Activated CD4-positive, alpha-beta T cell treated with anti-CD3 and anti-CD28 coated beads, Interleukin-2, amount 10 ng/mL, durations not matched to agents 24 days and 14 days (primary cell): ENCODE measurements at places on chromosomes 3 and 15. TPM values are rescaled to one million over a fixed set of nuclear protein-coding genes. Genes with fewer than 3 reads are reported as not detected.

CCR4 gene
- total RNA-seq: 86.6 and 88.9 TPM in 2 replicates

ADAMTSL3 gene
- total RNA-seq: not detected in 2 replicates

DNA sequence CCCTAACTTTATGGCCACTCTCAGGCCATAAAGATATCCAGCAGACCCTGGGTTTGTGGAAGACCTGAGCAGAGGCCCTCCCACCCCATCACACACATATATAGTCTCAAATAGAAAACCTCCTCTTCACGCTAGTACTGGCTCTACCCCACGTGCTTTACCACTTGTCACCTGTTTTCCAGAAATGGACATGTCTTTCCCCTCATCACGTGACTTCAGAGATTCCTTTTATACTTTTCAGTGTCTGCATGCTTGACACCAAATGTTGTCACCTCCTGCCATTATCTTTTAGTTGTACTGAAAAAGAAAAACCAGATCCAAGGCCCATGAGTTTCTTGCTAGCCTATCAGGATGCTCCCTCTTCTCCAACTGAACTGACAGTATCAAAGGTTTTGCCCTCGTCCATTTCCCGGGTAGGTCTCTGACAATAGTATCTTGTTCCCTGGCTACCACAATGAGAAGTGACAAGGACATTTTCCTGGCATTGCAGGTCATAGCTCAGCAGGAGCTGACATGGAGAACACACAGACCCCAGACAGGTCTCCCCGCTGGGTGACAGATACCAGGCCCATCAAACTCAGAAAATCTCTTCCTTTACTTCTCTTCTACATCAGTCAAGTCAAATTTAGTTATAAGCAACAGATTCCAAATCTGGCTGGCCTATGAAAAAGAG lies 650.0 kb upstream of the CFAP20DC start:
- DNase-seq: no peak

DNA sequence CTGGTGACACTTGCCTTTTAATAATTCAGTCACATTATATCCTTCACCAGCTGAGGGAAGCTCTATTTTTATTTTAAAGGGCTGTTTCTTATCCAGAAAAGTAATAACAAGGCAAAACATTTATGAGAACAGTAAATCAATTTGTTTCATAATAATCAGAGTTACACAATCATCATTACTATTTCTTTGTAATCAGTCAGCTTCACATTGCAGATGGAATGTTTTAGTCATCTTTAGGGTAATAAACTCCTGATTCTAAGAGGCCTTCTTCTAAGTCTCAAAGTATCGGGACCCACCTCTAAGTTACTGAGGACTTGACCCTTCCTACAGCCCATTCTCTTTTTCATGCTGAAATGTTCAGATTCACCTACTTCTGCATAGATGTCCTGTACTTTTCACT lies 298.3 kb upstream of the TGFBR2 start:
- no peak for DNase-seq

DNA sequence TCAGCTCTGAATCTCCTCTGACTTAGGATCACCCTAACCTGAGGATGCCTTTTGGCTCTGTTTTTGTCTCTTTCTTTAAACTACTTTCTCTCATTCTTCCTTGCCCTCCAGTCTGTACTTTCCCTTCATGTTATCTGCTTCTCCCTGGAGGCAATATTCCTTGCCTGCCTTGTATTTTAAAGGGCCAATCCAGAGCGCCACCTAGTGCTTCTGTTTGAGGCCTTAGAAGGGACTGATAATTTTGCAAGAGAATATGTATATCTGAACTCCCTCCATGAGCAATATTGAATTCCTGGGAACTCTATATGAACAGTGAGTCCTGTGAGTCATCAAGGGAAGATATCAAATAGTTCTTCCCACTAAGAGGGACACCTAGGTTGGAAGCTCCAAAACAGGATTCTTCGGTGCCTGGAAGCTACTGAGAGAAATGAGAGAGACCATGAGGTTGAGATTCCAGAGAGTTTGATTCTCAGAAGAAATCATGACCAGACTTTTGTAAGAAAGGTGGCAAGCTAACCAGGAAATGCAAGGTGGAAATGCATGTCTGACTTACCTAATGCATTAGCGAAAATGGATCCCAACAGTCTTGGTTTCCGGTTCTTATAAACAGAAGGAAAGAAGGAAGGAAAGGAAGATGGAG lies 203.8 kb upstream of the CD96 start:
- DNase-seq: peak; percentile 84

EIF5A2 gene
- total RNA-seq: 8.7 and 9.7 TPM in 2 replicates

DNA sequence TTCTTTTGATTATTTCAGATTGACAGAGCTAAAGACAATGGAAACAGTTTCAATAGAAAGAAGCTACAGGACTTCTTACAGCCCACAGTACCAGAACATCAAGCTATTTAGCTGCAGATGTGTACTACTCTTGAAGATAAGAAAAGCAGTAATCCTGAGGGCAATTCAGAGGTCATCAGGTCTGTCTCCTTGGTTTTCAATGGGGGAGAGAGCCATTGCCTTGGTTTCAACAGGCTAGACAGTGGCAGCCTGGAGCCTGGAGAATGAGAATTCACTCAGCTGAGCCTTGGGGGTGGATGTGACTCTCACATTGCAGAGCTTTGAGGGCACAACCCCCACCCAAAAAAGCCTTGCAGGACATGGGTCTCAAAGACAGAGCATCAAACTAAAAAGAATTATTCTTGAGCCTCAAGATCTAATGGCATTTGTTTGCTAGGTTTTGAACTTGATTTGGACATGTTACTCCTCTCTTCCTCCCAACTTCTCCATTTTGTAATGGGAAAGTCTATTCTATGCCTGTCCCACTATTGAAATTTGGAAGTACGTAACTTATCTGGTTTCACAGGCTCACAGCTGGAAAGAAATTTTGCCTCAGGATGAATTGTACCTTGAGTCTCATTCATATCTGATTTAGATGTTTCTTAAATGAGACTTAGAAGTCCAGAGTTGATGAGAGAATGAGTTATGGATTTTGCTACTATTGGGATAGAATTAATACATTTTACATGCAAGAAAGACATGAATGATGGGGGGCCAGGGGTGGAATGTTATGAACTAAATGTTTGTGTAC lies 36.9 kb downstream of the PLSCR1 start:
- DNase-seq: no peak

ZNF662 gene
- total RNA-seq: 0.12 and 0.19 TPM in 2 replicates

LNP1 gene
- total RNA-seq: 2.1 and 2.6 TPM in 2 replicates

SLC24A5 gene
- not detected in 2 replicates for total RNA-seq

DNA sequence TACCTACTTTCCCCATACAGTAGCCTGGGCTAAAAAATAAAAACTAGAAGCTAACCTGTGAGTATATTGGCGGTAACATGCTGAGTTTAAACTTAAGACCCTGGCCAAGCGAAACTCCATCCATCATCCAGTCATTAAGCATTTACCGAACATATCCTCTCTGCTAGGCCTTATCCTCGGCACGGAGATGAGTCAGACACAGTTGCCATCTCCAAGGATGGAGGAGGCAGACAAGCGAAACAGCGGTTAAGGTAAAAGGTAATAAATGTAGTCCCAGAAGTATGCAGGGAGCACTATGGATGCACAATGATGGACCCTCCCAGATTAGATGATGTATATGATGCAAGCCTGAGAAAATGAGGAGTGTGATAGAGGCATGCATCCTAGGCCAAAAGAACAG lies 143.6 kb downstream of the RYR3 start:
- DNase-seq: no peak

CPLX3 gene
- total RNA-seq: 0.09 TPM in 2 replicates

SPPL2A gene
- 85.0 and 86.6 TPM in 2 replicates for total RNA-seq

SECISBP2L gene
- 38.1 and 40.0 TPM in 2 replicates for total RNA-seq

DNA sequence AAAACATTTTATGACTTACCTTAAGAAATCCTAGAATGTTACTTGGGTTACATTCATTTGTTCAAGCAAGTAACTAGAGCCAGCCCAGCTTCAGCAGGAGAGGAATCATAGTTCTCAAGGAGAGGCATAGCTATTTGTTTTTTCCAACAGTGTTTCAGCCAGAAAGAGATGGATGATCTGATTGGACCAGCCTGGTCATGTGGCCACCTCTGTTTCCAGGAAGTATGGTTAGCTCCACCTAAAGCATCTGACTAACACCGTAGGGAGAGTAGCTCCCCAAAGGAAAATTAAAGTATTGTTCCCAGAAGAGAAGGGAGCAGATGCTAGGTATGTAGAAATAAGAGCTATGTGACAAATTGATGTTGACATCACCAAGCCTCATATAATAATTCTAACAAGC lies 417.1 kb downstream of the TAFA4 start:
- DNase-seq: no peak

DNA sequence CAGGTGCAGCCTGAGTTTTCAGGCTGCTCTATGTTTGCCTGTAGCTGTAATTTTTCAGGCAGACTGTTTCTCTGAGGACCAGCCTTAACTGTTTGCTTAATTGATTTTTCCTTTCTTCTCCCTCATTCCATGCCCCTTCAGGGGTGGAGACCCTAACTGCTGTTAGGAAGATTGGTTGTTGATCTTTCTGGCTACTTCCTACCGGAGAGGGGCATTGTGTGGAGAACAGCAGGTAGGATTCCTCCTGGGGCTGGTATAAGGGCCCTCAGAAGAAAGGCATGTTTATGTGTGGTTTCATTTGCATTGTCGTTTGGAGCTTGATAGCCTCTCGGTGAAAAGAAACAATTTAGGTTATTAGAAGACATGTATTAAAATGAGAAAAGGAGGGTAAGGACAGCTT lies 56.9 kb upstream of the GOLGA6L2 start:
- DNase-seq: no peak

CCDC66 gene
- 36.8 and 37.8 TPM in 2 replicates for total RNA-seq

OPA1 gene
- 91.2 and 92.2 TPM in 2 replicates for total RNA-seq

DNA sequence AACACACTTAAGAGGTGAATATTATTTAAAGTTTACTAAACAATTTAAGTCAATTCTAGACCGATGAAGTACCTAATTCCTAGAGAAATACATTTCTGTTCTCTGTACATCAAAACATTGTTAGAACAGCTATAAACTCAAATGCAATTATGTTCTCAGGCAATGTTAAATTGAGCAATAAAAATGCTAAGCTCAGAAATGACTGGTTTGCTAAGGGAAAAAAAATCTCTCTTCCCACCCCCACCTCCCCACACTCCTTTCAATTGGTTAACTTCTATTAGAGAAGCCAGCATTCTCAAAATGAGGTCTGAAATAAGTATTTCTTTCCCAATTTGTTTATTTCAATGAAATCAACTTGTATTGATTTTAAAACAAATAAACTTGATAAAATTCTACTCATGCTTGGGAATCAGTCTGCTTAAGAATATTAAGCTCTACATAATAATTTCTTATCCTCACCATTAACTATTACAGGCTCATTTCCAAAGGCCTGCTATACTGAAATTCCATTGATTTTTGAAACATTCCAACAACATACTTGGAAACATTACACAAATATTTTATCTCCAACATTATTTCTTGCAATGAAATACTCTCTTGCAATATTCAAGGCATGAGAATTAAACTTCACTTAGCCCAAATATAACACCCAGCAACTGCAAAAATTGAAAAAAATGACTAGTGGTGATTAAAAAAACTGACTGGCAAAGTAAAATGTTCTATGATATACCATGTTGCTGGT lies 22.6 kb downstream of the TSPAN3 start:
- no peak for DNase-seq

DNA sequence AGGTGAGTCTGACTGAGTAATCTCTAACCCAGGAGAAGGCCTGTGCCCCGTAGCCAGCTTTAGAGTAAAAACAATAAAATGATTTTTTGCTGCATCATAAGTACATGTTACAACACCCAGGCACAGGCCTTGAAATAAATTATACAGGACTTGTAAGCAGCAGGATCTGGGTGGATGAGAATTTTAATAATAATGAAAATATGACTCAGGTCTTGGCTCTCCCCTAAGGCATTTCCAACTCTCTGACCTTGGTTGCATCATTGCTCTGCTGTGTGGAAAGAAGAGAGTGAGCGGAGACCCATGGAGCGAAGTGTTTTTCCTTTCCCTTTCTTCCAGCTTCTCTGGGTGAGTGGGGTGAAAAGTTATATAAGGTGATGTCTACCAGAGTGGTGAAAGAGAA lies 44.6 kb downstream of the EOMES start:
- DNase-seq: no peak

COLQ gene
- 1.7 TPM in 2 replicates for total RNA-seq

- DNase-seq: no peak
Observed at GRCh38 chr3:19543212-19543841, 390.7 kb downstream of the EFHB start.

- DNase-seq: no peak
Observed at GRCh38 chr3:191300422-191300821, 28.8 kb upstream of the CCDC50 start.

SUCNR1 gene
- total RNA-seq: not detected in 2 replicates

GRCh38 chr15:70266412-70267121 lies 168.8 kb upstream of the TLE3 start:
- DNase-seq: no peak

RAB27A gene
- total RNA-seq: 98.8 and 100 TPM in 2 replicates

DNA sequence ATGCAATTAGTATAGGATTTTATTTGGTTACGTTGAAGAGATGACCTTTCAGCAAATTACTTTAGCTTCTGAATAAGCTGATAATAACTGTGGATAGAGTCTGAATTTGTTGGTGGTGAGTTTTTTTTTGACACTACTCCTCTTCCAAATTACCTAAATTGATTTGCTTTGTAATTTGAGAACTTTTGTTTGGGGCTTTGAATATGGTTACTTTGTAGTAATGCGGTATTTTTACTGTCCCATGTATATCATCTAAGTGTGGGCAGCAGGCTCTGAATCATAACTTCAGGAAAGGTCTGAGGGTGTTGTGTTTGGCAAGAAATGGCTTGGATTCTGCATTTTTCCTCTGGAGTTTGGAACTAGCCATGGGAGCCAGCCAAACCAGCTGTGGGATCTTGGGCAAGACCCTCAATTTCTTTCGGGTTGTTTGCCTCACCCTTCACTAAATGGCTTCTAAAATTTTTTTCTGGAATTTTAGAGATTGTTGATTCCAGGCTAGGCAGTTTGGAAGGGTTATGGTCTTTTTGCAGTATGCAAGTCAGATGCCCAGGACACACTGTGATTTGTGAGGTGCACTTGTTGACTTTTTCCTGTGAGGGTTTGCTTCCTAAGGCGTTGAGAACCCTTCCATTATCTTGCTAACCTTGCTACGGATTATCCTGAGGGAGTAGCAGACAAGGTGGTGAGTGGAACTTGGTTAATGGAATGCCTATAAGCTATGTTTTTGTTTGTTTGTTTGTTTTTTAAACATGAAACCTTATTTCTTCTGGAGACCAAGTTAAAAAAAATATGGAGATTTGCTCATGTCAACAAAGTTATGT lies 10.4 kb downstream of the PTPRG start:
- DNase-seq: no peak

CD200R1L gene
- not detected in 2 replicates for total RNA-seq

CLDN1 gene
- total RNA-seq: 0.33 and 0.52 TPM in 2 replicates

CCDC33 gene
- not detected in 2 replicates for total RNA-seq

- DNase-seq: no peak
Observed at GRCh38 chr15:88161636-88162035, 94.9 kb downstream of the NTRK3 start.

GRCh38 chr15:27683121-27683520 lies 416.0 kb downstream of the OCA2 start:
- DNase-seq: no peak

TMEM45A gene
- total RNA-seq: 0.26 TPM in 1 of 2 replicates, not detected in the other

DNA sequence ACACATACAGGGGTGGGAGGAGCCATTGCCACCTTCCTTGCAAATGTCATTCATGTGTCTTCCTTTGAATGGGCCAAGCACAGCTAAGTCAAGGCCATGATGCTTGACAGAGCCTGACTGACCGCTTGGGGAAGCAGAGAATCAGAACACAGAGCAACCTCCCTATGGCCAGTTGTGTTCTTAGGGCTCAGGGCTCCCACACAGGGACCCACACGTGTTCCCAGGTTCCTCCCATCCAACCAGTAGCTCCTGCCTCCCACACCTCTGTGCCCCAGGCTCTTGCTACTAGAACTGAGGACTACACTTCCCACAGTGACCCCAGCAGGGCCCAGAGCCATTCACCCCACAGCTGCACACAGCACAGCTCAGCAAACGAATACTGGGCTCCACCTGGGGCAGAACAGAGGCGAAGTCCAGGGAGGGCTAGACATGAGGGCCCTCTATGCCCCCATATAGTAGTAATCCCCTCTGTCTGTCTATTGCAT lies 42.9 kb downstream of the KLF15 start:
- peak; percentile 40 for DNase-seq
